NCI-H2171 treated with DMSO at 0.1 percent for 48 hours (cell line): ENCODE measurements at places on chromosomes 5 and 9.

GRCh38 chr9:119868694-119869093, 499.5 kb upstream of the BRINP1 start:
- peak; percentile 40 for DNase-seq

- no peak for DNase-seq
These were observed 4.4 kb downstream of the ST8SIA4 start for GRCh38 chr5:100898504-100899346.

GRCh38 chr5:122532035-122532434, 220.0 kb downstream of the SNCAIP start:
- peak; percentile 57 for DNase-seq

- peak; percentile 95 for DNase-seq
These were observed at the start of gene SLC30A5 for GRCh38 chr5:69093771-69094482. Gene SLC30A5 (plus strand): TSS chr5:69094014. CDS start chr5:69094256, 242 bp downstream.

GRCh38 chr5:62326302-62326701, 20.3 kb downstream of the KIF2A start:
- DNase-seq = no peak

GRCh38 chr9:88571419-88571818, 36.4 kb downstream of the NXNL2 start:
- no peak for DNase-seq

DNA sequence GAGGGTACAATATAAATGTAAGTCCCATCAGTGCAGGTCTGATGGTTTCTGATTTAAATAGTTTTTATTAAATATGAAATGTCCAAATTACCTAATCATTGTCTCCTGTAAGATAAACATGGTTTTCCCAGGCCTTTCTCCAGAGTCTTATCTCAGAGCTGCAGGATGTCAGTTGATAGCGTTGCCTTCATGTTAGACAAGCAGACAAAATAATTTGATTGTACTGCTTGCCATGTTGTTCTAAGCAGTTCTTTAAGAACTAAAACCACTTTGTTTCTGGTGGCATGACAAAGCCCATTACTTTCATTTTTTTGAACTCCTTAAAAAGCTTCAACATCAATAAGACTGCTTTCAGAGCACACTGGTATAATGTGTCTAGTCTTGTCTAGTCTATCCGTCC, 1073.5 kb downstream of the MAT2B start:
- no peak for DNase-seq

DNA sequence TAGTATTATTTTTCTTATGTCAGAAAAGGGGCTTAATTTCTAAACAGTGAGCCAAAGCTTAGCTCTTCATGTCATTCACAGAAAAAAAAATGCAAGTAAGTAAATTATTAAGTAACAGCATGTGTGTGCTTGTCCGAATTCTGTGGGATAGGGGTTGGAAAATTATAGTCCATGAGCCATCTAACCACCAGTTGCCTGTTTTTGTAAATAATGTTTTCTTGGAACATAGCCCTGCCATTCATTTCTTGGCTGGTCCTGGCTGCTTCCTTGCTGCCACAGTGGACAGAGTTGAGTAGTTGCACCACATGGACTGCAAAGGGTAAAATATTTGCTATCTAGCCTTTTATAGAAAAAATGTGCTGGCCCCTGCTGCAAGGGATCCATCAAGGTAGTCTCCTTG, 513.7 kb upstream of the WWC1 start:
- no peak for DNase-seq

GRCh38 chr5:130068988-130069387, 164.7 kb downstream of the CHSY3 start:
- no peak for DNase-seq

DNA sequence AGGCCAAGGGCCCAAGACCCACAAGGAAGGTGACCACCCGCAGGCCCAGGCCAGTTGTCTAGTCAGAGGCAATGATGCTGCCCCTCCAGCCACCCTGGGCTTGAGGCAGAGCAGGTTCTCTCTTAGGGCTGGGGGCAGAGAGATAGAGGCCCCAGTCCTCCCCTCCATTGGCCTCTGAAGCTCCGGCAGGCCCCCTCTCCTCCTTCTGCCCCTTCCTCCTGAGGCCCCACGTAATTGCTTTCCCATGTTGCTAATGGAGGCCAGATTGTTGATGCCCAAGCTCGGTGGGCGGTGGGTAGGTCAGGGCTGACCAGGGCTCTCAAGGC, 26.6 kb upstream of the ENHO start:
- no peak for DNase-seq
